ENCODE measurements at places on chromosomes 12 and 14.

DNA sequence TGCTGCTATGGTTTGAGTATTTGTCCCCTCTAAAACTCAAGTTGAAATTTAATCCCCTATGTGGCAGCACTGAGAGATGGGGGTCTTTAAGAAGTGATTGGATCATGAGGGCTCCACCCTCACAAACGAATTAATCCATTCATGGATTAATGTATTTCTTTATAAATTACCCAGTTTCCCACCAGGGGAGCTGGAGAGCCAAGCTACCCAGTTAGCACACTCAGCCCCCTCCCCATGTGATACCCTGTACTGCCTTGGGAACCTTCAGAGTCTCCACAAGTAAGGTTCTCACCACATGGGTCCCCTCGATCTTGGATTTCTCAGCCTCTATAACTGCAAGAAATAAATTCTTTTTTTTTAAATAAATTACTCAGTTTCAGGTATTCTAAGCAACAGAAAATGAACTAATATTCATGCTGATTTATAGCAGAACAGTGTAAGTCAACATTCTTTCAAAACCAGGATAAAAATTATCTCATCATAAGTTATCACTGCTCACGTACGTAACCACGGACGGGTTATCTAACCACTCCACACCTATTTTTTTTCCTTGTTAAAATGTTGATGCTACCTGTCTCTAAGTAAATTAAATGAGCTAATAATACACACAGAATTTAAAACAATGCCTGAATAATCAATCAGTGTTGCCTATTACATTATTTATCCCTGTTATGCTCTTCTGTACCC, 3.6 kb downstream of the NAP1L1 start:
- no peak for DNase-seq

- no peak for DNase-seq
These were observed 119.2 kb upstream of the NCOR2 start for GRCh38 chr12:124686370-124687173.

DNA sequence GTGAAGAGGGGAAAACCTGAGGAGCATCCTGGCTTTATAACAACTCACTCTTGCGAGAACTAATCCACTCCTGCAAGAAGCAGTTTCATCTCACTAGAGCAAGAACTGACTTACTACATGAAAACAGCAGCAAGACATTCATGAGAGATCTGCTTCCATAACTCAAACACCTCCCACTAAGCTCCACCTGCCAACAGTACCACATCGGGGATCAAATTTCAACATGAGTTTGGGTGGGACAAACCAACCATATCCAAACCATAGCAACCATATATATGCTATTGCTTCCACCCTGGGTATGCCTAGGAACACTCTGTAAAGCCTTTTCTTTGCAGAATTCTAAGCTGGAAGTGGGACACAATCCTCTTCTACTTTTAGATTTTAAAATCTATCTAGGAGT, 13.9 kb upstream of the AVPR1A start:
- no peak for DNase-seq

DNA sequence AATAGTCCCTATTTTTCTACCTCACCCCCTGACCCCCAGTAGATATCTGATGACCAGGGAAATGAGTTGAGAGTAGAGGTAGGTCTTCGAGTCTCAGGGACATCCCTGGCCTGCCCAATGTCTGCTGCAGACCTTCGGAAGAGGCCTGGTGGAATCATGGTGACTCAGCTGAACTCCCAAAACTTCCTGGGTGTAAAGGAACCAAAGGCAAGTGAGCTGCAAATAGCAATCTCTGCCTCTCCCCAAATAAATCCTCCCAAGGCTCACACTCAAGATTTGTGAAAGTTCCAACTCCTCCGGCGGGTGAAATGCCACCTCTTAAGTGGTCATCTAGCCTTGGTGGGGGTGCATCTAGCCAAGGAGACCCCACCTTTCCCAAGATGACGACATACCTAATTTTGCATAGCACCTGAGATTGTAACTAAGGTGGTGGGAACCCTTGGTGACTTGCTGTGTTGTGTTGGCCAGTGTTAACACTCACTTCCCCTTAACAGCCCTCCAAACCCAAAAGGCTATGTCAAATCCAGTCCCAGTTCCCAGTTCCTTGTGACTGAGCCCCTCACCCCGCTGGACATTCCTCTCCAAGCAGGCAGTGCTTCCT, 6.3 kb downstream of the ZFP36L1 start:
- no peak for DNase-seq

DNA sequence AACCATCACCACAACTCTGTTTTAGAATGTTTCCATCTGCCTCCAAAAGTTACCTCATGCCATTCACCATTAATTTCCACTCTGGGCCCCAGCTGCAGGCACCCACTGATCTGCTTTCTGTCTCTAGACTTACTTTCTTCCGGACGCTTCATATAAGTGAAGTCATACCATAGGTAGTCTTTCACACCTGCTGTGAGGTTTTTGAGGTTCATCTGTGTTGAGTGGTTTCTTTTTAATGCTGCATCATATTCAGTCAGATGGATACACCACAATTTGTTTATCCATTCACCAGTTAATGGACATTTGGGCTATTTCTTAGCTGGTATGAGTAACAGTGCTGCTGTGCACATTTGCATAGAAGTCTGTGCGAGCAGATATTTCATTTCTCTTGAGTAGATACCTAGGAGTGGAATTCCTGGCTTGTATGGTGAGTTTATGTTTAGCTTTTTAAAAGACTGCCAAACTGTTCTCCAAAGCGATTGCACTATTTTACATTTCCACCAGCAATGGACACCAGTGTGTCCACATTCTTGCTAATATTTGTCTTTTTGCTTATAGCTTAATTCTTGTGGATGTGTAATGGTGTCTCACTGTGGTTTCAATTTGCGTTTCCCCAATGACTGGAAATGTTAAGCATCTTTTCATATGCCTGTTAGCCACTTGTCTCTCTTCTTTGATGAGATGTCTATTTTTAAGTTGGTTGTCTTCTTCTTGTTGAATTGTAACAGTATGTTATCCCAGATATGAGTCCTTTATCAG, 48.3 kb downstream of the ZFYVE21 start:
- no peak for DNase-seq

DNA sequence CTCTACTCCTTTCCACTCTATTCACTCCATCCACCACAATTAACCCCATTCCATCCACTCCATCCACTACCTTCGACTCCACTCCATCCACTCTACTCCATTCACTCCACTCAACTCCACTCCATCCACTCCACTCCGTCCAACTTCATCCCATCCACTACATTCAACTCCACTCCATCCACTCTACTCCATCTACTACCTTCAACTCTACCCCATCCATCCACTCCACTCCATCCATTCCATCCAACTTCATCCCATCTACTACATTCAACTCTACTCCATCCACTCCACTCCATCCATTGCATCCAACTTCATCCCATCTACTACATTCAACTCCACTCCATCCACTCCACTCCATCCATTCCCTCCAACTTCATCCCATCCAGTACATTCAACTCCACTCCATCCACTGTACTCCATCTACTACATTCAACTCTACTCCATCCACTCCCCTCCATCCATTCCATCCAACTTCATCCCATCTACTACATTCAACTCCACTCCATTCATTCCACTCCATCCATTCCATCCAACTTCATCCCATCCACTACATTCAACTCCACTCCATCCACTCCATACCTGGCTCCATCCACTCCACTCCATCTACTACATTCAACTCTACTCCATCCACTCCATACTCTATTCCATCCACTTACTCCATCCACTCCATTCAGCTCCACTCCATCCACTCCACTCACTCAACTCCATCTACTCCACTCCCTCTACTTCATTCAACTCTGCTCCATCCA, 16.4 kb downstream of the HNF1A start:
- no peak for DNase-seq

DNA sequence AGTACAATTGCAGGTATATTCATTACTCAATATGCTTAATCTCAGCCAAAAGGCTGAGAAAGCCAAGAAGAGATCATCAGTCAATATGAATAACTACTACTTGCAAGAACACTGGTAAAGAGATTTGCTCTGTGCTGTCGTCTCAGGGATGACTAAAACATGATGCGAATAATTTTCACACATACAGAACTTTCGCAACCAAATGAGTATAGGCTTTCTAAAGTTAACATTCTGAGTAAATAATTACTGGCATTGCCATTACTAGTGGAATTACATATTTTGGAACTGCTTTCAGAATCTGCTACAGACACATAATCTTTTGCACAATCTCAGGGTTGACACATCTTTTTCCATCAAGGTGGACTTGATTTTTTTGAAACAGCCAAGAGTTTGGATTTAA, 24.7 kb downstream of the NCKAP1L start:
- no peak for DNase-seq

DNA sequence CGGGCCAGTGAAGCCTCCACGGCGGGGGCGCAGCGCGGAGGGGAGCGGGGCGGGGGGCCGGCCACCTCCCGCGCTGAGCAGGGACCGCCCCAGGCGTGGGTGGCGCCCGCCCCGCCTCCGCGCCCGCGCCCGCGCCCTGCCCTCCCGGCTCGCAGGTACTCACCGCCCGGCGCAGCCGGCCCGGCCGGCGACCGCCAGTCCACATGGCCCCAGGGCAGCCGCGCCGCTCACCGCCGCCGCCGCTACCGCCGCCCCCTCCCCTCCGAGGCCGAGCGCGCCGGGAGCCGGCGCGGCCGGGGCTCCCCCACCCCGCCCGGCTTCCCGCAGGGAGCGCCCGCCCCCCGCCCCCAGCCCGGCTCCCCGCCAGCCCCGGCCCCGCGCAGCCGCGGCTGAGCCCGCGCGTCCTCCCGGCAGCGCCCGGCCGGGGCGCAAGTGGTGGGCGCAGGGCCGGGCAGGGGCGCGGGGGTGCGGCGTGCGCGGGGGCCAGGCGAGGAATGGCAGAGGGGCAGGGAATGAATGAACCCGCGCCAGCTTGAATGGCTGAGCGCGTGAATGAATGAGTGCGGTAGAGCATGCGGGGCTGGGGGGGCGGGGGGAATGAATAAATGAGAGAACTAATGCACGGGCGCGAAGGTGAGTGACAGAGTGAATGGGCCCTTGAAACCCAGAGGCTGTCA, at the start of gene BEGAIN:
TSS of gene BEGAIN (minus strand) at position 332 of the 677 bp plus-strand sequence. CDS start at position 205, 127 bp downstream.
- no peak for DNase-seq

GRCh38 chr12:109069307-109070271, 17.2 kb downstream of the USP30 start:
- DNase-seq: no peak

GRCh38 chr14:87809261-87809660, 183.7 kb downstream of the GALC start:
- DNase-seq: no peak

DNA sequence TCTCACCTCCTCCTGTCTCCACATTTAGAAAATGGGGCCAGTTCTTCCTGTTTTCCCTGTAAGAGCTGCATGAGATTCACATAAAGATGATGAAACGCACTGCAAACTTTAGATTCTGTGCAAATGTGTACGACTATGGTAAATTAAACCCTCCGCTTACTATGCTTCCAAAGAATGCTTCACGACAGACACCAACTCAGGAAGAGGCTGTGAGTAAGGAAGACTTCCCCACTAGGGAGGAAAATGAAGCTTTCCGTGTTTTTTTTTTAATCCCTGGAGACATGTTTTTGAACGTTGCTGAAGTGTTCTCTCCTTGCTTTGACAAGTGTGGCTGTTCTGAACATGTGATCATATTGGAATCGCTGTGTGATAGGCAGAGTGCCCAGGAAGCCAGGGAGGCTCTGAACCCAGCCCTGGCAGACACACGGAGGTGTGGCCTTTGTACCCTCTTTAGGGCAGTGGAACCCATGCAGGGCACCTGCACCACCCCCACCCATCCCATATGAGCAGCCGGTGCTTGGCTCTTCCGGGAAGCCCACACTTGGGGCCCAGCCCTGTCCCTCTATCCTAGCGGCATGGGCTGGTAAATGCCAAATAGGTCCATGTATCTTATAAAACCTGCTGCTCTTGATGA, 7.5 kb upstream of the SYNE3 start:
- no peak for DNase-seq

DNA sequence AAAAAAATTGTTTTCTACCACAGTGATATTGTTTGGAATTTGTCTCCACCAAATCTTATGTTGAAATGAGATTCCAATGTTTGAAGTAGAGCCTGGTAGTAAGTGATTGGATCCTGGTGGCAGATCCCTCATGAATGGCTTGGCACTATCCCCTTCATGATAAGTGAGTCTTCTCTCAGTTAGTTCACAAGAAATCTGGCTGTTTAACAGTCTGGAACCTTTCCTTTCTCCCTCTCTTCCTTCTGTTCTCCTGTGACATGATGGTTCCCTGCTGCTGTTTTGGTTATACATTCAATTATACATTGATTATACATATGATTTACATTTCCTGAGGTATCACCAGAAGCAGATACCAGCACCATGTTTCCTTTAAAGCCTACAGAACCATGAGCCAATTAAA, 442.2 kb downstream of the SLC6A15 start:
- DNase-seq: no peak

DNA sequence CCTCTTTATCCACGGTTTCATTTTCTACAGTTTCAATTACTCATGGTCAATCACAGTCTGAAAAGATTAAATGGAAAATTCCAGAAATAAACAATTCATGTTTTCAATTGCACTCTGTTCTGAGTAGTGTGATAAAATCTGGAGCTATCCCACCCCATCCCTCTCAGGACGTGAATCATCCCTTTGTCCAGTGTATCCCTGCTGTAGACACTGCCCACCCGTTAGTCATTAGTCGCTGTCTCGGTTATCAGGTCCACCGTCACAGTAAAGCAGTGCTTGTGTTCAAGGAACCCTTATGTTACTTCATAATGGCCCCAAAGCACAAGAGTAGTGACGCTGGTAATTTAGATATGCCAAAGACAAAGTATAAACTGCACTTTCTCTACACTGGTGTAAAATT, 141.0 kb upstream of the LMNTD1 start:
- DNase-seq: peak; percentile 72

DNA sequence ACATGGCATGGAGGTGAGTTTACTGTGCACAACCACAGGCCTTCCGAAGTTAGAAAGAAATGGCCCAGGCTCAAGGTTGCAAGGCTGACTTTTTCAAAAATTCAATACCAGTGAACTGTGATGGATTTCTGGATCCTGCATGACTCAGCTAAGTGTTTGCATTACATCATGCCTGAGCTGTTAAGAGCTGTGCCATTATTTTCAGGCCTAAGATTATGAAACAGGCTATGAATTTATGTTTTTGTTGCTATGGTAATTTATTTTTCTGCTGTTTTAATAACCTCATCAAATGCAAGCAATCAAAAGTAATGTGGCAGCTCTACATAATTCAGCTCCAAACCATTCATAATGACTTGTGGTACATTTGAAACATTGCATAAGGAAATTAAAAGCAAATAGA, 457.7 kb upstream of the TMEM132C start:
- DNase-seq: peak; percentile 67

DNA sequence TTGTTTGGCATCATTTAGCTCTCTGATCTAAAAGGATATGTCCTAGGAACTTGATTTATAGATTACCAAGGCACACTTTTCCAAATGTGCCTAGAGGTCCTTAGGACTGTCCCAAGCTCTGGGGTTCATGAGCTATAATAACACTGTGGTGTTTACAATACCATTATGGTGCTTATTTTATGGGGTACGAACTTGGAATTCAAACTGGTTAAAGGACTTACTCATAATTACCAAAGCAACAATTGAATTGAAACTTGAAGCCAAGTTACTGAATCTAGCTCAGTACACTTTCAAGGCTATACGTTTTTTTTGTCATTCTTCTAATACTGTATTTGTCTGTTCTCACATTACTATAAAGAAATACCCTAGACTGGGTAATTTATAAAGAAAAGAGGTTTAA, 9.6 kb upstream of the TEP1 start:
- no peak for DNase-seq

Data from GM04504 (cell line).